ENCODE measurements at places on chromosomes 4 and X. TPM values are rescaled to one million over a fixed set of nuclear protein-coding genes. Genes with fewer than 3 reads are reported as not detected.

GRCh38 chrX:140521393-140521792, 16.5 kb upstream of the SOX3 start:
- no peak for DNase-seq

GRCh38 chr4:102037566-102037965, 247.0 kb downstream of the BANK1 start:
- no peak for DNase-seq

GRCh38 chr4:151540728-151541388, 131.9 kb downstream of the FHIP1A start:
- no peak for DNase-seq

- DNase-seq, result no peak
Observed at GRCh38 chr4:36304138-36304681, 22.8 kb downstream of the DTHD1 start.

DNA sequence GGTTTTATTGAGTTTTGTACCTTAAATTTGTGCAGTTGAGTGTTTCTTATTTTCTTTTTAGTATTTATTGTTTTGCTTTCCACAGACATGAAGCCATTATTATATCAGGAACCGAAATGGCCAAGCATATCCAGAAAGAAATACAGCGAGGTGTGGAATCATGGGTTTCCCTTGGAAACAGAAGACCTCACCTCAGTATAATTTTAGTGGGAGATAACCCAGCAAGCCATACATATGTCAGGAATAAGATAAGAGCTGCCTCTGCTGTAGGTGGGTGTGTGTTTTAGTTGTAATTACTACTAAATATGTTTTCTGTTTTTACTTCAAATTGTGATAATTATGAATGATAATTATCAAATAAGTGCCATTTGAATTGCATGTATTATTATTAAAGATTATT, 16.5 kb downstream of the MTHFD2L start:
- no peak for DNase-seq

- no peak for DNase-seq
Observed at GRCh38 chr4:33751050-33751449, 2493.3 kb downstream of the ARAP2 start.

The FABP2 gene
- polyA plus RNA-seq, result not detected

DNA sequence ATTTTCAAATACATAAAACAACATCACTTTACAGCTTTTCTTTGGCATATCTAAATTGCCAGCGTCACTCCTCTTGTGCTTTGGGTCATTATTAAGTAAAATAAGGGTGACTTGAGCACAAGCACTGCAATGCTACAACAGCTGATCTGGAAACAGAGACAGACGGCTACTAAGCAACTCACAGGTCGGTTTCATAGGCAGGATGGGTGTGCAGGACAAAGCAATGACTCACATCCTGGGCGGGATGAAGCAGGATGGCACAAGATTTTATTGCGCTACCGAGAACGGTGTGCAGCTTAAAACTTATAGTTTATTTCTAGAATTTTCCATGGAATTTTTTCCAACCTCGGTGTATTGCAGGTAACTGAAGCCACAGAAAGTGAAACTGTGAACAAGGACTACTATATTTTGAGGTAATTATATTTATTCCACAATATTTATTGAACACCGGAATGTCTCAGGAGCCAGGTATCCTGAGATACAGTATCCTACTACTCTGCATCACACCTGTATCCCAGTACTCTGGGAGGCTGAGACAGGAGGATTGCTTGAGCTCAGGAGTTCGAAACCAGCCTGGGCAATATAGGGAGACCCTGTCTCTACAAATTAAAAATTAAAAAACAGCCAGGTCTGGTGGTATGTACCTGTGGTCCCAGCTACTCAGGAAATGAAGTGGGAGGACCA, 215.5 kb downstream of the APBB2 start:
- no peak for DNase-seq

DNA sequence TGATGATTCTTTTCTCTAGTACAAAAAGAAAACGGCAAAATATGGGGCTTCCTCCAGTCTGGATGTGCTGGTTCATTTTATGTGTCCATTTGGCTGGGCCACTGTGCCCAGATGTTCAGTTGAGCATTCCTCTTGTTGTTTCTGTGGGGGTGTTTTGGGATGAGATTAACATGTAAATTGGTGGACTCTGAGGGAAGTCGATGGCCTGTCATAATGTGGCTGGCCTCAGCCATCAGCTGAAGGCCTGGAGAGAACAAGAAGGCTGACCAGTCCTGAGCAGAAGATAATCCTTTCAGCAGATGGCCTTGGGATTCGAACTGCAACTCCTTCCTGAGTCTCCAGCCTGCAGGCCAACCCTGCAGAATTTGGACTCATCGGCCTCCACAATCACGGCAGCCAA, 136.7 kb downstream of the EVC2 start:
- DNase-seq, result no peak

The HPF1 gene
- polyA plus RNA-seq, result 26.0 TPM

Measured in forelimb muscle (tissue), 1 donor.